ENCODE measurements at places on chromosomes 4 and X. TPM values are rescaled to one million over a fixed set of nuclear protein-coding genes. Genes with fewer than 3 reads are reported as not detected.

Gene ABCG2
- total RNA-seq, result 0.90 TPM

Gene LIAS
- total RNA-seq, result 9.7 TPM

Gene RPL39
- 2,998 TPM for total RNA-seq

Gene NPY2R
- total RNA-seq, result not detected

Gene SSX2B
- not detected for total RNA-seq

Gene MBNL3
- 10.2 TPM for total RNA-seq

Gene NXF2B
- total RNA-seq, result not detected

Gene MAGEC2
- 0.09 TPM for total RNA-seq

Gene C4orf36
- total RNA-seq, result 0.81 TPM

Gene CC2D2A
- 52.9 TPM for total RNA-seq

Gene TCEAL9
- total RNA-seq, result 225 TPM

Gene EDNRA
- 10.8 TPM for total RNA-seq

Gene GYG2
- total RNA-seq, result 4.3 TPM

Gene COL25A1
- 0.27 TPM for total RNA-seq

Gene PHEX
- total RNA-seq, result 5.6 TPM

Gene MAOA
- total RNA-seq, result 4.7 TPM

Gene CFAP47
- total RNA-seq, result not detected

Gene MAGEA10
- not detected for total RNA-seq

Gene SNCA
- total RNA-seq, result not detected

Gene WNK3
- total RNA-seq, result 10.5 TPM

Gene TBC1D8B
- 17.3 TPM for total RNA-seq

Gene PNMA5
- total RNA-seq, result not detected

Gene MID2
- total RNA-seq, result 14.6 TPM

Gene NEUROG2
- not detected for total RNA-seq

Gene CTAG2
- total RNA-seq, result not detected

Gene KLHL13
- 0.82 TPM for total RNA-seq

Gene SLC6A14
- total RNA-seq, result not detected
